ENCODE measurements at places on chromosomes 3 and 15. TPM values are rescaled to one million over a fixed set of nuclear protein-coding genes. Genes with fewer than 3 reads are reported as not detected.
A peak's percentile ranks its signal among the peaks of the same experiment; 100 is the strongest.

DNA sequence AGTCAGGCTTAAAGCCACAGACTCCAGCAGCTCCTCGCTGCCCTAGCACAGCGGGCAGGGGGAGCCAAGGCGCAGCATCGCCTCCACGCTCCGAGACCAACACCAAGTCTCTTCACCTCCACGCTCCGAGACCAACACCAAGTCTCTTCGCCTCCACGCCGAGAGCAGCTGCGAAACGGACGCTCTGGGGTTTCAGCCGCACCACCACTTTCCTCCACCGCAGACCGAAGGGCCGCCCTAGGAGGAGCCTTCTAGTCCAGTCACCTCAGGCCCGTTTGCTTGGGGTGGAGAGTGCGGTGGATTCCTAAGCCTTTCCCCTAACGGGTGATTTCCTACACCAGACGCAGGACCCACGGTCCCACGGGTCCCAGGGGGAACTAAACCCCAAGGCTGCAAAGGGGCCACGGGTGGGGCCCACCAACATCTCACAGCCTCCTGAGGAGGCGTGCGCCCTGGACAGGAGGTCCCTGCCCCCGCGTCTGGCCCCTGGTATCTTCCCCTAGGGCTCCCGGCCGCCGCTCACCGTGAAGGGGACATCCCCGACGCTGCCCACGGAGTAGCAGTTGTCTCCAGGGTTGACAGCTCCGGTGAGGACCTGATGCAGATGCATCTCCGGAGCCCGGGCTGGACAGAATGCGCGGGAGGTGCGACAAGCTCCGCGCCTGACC lies 501 bp downstream of the DMXL2 start:
- peak; percentile 17 for DNase-seq

PLA2G4D gene
- total RNA-seq, result not detected

GRCh38 chr3:100776746-100777145 lies 67.5 kb downstream of the TFG start:
- DNase-seq, result no peak

DNA sequence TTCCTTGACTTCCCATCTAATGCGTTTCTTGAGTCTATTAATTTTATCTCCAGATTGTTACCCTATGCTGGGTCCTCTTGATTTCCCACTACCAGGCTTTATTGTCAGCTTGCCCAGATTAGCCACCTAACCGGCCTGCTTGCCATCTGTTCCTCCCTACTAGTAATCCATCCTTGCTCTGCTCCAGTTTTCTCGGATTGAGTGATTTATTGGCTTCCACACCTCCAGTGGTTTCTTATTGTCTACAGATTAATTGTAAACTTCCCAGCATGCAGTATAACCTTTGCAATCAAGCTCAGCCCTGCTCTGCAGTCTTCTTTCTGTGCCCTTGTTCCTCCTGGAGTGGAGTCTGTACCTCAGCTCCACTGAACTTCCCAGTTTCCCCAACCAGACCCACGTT lies 63.4 kb downstream of the ARHGEF26 start:
- no peak for DNase-seq

GRCh38 chr15:94008104-94009074 lies 223.0 kb upstream of the MCTP2 start:
- no peak for DNase-seq

GRCh38 chr3:114205541-114205940 lies 26.7 kb upstream of the DRD3 start:
- DNase-seq, result no peak

- DNase-seq, result no peak
Observed at GRCh38 chr3:143332026-143332425, 212.5 kb downstream of the CHST2 start.

FANCD2OS gene
- total RNA-seq, result not detected

DNA sequence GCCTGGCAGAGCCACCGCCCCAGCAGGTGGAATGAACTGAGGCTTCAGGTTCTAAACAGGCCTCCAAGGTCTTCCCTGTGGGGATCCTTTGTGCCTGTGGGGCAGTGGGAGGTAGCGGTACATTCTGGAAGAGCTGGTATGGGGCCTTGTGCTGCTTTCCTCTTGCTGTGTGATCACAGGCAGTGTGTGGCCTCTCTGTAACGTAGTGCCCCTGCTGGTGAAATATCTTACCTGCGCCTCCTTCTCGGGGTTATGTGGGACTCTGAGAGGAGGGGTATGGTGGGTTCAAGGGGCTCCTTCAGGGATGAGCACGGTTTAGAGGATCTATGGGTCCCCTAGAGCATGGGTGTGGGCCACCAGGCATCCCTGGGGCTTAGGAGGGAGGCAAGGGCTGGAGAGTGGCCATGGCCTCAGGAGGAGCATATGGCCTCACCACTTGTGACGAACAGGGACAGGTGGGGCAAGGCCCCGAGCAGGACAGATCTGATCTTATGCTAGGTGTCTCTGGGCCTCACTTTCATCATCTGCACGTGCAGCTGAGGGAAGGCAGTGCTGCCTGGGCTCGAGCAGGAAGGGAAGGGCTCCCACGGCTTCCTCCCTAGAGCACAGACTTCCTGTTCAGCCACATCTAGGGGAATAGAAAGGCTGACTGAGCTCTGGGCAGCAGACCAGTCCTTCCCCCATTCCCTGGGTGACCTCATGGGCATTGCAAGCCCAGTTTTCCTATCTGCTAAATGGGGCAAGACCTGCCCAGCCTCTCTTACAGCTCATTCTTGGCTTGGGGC lies 1.9 kb upstream of the ALS2CL start:
- DNase-seq, result no peak

DNA sequence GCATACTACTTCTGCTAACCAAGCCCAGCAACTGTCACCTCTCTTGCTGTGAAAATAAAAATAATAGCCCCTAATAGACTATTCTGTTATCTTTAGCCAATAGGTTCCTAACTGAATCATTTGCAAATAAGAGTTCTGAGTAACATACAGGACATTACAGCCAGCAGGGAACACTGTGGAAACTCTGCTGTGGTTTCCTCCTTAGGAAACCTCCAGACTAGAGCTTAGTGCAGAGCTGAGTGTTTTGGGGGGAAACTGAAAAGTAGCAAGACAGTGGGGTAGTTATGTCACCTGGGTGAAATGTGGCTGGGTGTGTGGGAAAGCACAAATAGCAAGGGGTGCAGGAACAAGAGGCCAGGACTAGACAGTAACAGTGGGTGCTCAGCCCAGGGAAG lies 32.4 kb downstream of the DZIP1L start:
- no peak for DNase-seq

DNA sequence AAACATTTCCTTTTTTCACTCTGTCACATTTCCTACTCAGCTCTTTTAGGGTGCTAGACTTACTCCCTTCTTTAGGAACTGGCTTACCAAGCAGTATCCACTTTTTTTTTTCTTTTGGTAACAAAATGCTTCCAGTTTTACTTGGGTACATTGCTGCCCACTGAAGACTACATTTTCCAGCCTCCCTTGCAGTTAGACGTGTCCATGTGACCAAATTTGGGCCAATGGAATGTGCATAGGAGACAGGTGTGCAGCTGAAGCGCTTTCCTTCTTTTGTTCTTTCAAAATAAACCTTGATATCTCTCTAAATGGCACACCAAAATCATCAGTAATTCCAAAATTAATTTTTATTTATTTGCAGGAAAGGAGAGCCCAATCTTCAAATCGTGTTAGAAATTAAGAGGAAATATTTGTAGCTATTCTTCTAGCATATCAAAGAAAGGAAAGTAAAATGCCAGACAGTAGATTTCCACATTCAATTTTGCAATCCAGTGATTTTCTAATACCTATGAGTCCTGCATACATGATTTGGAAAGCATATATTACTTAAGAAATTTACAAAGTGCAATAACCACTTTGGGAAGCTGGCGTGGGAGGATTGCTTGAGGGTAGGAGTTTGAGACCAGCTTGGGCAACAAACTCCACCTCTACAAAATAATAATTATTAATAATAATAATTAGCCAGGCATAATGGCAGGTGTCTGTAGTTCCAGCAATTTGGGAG lies 422.0 kb upstream of the FRG2C start:
- no peak for DNase-seq

GRCh38 chr3:101936419-101937356 lies 87.4 kb downstream of the NFKBIZ start:
- peak; percentile 14 for DNase-seq

DNA sequence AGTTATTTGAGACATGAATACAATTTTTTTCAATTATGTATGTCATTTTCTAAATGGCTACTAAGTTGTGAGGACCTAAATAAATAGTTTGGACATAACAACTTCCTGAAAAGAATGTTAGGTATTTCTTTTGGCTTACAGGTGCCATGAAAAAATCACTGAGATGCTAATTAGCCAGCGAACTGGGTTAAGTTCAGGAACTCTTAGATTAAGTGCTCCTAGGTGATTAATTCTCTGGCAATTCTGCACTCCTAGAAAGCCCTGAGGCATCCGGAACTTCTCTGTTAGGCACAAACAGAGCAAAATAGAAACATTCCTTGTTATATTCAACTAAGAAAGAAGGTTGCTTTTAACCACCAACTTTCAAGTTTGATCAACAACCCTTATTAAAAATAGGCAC lies 192.3 kb downstream of the STAG1 start:
- no peak for DNase-seq

- DNase-seq, result no peak
Observed at GRCh38 chr3:169350228-169350627, 313.3 kb downstream of the MECOM start.

VIPR1 gene
- 0.35 TPM for total RNA-seq

- DNase-seq, result no peak
Observed at GRCh38 chr15:80423215-80423614, 19.0 kb downstream of the ARNT2 start.

DNA sequence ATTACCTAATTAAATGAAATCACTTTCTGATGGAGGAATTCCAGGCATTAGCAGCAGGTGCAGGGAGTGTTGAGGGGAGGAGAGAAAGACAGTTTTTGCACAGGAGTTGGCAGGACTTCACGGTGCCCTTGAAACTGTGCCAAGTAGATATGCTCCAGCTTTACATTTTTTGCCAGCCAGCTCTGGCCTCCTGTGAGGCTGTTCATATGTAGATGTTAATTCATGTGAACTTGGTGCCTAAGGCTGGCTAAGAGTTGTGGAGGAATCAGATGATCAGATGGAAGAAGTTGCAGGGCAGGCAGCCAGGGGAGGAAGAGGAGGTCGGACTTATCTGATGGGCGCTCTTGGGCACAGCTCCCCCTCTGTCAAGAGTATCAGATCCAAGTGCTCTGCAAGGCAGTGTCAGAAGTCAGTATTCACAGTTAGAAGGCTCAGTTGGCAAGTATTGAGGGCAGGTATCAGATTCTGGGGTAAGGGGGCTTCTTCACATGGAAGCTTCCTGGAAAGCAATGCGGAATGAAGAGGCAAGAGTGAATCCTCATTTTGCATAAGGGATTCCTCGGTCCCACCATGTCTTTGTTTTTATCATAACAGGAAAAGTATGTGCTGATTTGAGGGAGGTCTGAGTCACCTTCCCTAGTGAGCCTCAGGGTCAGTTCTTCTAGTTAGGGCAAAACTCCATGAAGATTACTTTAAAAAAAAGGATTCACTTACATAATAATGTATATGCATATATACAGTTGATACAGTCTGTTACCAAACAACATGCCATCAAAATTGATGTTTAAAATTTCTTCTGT lies 172.6 kb upstream of the UMPS start:
- DNase-seq, result no peak

DNA sequence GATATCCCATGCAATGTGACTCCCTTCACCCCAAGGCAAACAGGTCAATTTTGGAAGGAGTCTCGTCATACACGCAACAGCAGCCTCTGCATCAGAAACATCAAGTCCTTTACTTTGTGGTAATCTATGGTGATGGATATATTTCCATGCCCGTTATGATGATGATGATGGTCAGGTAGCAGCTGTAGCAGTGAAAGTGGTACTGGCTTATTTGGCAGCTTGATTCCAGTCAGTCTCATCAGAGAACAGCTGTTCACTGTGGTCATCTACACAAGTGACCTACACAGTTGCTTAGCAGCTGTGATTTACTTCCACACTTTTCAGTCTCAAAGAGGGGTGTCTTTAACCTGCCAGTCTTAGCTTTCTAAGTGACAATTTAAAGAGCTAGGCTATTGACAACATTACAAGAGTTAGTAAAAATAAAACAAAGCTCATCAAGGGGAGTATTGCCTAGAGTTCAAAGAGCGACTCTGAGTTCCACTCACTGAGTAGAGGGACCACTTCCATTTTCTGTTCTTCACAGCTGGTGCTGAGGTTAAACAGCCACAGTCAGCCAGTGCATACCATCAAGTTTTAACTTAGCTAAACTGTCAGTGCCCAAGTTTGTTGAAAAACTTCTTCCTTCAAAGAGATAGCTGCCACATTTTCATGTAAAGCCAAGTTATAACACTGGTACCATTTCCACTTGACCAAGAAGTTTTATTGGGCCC lies 587.4 kb upstream of the KCNMB2 start:
- no peak for DNase-seq

GRCh38 chr15:69272139-69272538 lies 26.6 kb upstream of the PAQR5 start:
- DNase-seq, result no peak

GRCh38 chr3:78799681-78800080 lies 968.1 kb downstream of the ROBO1 start:
- no peak for DNase-seq

GRCh38 chr3:195180490-195181112 lies 90.4 kb downstream of the XXYLT1 start:
- DNase-seq, result no peak

DNA sequence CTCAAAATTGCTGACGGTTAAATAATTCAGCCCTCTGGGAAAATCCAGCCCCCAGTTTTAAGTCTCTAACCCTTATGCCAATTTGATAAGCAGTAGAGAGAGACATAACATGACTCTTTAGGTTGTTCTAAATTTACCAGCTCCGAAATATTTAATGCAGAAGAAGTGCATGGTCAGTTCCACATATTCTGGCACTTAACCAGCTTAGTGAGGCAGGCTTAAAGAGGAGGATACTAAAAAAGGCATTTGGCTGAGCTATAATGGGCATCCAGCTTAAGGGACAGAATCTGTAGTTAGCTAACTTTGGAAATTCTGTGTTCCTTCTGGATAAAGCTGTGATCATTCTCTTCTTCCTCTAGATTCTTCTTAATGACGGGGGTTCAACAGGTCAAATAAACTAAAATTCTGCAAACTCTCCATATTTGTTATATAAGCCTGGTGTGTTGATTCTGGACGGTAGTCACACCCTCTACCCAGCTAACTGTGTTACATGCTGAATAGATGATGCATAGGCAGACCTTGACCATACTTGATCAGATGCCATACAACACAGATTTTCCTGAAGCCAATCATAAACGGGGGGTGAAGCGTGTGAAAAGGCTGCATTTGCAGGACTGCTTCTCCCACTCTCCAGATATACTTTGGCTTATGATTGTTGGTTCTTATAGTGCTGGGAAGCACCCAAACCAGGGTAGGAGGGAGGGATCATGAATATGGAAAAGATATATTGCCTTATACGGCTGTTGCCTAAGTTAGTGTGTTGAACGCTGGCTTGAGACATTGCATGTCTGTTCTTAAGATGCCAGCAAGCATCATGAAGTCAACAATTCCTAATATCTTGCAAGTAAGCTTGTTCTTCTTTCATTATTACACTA lies 118.4 kb downstream of the FGF12 start:
- DNase-seq, result no peak

Measured in NCI-H460 (cell line).